ENCODE measurements at places on chromosomes 4 and X. TPM values are rescaled to one million over a fixed set of nuclear protein-coding genes. Genes with fewer than 3 reads are reported as not detected.

GRCh38 chr4:54149323-54149722 lies 49.4 kb downstream of the GSX2 start:
- DNase-seq = no peak

GRCh38 chr4:21992330-21992729 lies 43.8 kb upstream of the KCNIP4 start:
- no peak for DNase-seq

DNA sequence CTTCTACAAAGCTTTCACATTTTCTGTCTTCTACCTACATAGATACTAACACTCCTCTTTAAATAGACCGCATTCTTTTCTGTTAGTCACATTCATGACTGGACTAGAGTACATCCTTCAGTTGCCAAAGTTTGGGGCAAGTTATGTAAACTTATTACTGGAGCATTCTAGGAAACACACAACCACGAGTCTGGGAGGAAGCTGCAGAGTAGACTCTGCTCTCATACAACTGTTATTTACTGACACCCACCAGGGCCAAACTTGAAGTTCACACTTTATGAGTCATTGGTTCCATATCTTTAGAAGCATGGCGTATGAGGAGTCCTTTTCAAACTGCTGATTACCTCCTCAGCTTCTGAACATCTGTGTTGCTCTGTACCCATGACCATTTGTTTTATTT lies 87.0 kb downstream of the RNF150 start:
- no peak for DNase-seq

- DNase-seq = no peak
Observed at GRCh38 chr4:22522206-22522605, 6.3 kb upstream of the ADGRA3 start.

GRCh38 chr4:164952551-164952950 lies 24.9 kb downstream of the TRIM61 start:
- no peak for DNase-seq

GPRIN3 gene
- 22.9 TPM for total RNA-seq

NLGN4X gene
- 2.2 TPM for total RNA-seq

CFP gene
- total RNA-seq = 1.9 TPM

GAGE12J gene
- total RNA-seq = not detected

Measured in glomerular endothelial cell (primary cell).